ENCODE measurements at places on chromosomes 6 and 20.

DNA sequence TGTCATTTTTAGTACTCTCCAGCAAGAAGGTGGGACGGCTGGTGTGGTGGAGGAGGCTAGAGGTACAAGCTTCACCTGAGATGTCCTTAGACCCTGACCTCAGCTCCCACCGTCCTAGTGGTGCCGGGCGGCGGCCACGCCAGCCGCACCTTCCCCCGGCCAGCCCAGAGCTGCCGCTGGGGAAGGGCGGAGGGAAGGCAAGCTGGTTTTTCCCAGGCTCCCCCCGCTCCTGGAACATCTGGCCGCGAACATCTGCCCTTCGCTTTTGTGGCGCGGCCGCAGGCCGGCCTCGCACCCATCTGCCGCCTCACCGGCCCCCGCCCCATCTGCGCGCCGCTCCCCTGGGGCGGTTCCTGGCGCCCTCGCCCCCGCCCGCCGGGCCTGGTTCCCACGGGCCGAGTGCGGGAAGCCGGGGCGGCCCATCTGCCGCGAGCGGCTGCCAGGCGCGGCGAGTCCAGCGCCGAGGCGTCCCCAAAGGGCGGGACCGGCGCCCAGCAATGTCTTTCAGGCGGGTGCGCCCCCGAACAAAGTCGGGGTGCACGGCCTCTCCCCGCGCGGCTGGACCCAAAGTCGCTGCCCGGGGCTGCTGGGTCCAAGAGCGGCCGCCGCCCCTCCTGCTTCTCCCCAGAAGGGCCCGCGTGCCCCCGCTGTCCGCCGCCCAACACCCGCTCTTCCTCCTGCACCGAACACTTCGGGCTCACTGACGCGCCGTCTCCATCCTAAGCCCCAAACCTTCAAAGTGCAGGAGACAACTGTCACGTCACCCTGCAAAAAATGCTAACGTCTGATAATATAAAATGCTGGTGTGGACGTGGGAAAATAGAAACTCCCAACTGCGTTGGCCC is 17.3 kb upstream of the ID1 start:
- DNase-seq, result peak; percentile 28

- no peak for DNase-seq
These were observed 170.2 kb downstream of the SCP2D1 start for GRCh38 chr20:18983796-18984195.

DNA sequence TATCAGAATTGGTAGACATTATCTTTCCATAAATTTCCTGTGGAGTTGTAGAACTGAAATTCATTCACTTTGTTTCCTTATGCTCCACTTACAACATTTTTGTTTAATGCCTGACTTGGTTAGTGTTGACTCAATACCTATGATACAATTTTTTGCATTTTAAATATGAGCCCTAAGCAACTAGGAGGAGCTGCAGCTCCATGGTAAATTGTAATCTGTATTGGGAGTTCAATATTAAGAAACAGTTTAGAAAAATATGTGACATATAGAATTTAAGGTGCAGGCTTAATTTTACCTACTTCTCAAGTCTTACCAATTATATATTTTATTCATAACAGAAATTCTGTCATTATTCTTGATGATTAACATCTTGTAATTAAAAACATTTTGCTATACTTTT is 868.3 kb downstream of the EYS start:
- no peak for DNase-seq

DNA sequence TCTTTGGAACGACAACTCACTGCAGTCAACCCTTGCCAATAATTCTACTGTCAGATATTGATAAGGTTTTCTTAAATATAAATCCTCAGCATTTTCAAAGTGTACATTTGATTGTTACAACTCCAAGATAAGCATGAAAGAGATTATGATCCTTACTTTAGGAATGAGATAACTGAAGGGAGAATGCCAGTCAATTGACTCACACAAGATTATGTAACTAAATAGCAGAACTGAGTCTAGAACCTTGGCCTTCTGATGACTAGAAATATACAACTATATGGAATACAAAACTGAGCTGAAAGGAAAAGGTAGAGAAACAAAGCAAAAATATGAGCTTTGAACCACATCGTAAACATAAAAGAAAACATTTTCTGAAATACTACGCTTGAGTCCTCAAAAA is 26.9 kb upstream of the STXBP5 start:
- peak; percentile 47 for DNase-seq

GRCh38 chr6:82246802-82247504 is 591 bp downstream of the IBTK start:
- DNase-seq, result peak; percentile 70

DNA sequence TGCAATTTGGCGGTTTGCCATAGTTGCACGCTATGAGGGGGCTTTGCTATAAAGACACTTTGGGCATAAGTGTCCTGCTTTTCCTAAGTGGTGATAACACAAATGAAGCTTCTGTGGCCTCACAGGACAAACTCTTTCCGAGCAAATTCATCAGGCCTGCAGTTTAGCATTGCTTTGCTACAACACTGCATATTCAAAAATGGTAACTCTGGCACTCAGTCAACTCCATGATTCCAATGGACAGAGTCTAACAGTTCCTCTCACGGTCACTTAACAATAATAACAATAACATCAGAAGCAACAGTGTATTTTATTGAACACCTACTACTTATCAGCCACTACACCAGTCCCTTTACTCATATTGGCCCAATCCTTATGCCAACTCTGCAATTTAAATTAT is 222.5 kb downstream of the FRK start:
- DNase-seq, result no peak

- peak; percentile 64 for DNase-seq
These were observed 1.2 kb upstream of the C6orf62 start for GRCh38 chr6:24720131-24720603.

DNA sequence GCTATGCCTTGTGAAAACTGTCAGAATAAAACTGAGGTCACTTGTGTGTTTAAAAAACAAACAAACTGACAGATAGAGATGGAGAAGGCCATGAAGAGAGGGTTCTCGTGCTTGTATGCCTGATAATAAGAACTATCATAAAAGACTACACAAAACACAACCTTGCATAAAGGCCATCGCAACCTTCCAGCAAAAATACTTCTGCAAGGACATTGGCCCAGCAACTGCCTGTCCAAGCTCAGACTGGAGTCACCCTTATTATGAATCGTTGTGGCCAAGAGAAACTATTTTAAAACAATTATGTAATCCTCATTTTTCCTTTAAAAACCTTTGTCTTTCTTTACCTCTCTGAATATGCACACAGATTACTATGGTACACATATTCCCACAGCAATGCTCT is 93.0 kb upstream of the SMLR1 start:
- no peak for DNase-seq

DNA sequence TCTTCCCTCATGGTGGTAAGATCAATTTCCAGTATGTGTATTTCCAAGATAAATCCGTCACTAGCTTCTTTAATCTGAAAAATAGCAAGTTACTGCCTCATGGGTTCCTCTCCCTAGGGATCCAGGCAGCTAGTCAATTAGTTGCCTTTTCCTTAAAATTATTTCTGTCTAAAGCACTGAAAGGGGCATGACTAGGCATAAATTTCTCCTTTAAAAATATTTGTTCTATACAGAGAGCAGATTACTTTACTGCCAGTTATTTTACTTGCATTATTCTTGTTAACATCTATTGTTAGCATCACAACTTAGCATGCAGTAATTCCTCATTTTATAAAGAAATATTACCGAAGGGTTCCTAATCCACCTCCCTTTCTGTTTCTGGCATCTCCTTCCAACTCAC is 1.4 kb downstream of the MTCL3 start:
- DNase-seq, result no peak

GRCh38 chr6:90083891-90084290 is 189.6 kb downstream of the GJA10 start:
- DNase-seq, result no peak

DNA sequence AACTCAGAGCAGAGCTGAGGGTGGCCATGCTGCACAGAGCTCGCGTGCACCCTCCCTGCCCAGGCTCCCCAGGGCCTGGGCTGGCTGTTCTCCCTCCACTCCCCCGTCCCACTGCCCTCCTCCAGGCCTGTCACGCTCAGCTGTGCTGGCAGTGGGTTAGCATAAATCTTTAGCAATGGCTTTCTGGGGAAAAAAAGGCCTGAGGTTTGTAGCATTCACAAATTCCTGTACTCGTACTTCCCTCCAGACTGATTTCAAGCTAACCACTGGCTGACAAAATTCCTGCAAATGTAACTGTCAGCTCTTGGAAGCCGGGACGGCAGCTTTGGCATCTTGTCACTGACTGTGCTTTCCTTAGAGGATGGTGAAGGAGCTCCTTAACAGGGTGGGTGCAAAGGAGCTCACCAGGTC is 22.3 kb upstream of the SMOC2 start:
- no peak for DNase-seq
